ENCODE measurements at places on chromosomes 2 and 18.

GRCh38 chr2:42624047-42624446 is 55.6 kb downstream of the MTA3 start:
- DNase-seq, result no peak

GRCh38 chr18:66752733-66753132 is 148.8 kb upstream of the CDH19 start:
- DNase-seq, result no peak

DNA sequence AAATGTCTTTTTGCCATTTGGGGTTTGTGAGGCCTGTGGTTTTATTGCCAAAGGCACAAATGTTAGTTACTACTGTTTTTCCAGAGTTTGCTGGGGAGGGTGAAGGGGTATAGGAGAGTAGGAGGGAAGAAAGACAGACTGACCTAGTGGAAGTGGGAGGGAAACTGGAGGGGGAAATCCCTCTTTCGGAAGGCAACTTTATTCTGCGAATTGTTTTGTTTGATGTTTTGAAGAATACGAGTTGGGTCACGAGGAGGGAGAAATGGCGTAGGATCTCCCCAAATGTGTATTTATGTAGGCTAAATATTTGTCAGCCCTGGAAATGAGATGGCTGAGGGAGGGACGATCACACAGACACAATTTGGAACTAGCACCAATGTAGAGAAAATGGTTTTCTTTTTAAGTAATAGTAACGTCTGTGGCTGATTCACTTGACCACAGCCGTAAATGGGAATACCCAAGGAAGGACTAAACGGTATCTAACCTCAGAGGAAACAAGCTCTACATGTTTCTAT is 172.3 kb downstream of the ICOS start:
- no peak for DNase-seq

DNA sequence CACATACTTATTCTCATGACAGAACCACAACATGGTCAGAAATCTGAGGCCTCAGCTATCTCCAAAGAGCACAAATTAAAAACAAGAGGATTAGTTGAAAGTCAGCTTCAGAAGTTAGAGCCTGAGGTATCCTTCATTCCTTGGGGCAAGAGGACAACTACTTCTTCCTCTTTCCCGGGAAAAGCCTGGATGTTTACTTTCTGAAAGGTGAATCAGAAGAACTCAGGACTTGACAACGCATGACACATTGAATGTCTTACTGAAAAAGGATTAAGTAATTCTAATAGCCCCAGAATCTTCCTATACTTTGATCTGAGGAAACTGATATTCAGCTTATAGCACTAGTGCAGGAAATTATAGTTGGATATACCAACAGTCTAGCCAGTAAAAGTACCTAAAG is 573.2 kb downstream of the METTL4 start:
- DNase-seq, result no peak

DNA sequence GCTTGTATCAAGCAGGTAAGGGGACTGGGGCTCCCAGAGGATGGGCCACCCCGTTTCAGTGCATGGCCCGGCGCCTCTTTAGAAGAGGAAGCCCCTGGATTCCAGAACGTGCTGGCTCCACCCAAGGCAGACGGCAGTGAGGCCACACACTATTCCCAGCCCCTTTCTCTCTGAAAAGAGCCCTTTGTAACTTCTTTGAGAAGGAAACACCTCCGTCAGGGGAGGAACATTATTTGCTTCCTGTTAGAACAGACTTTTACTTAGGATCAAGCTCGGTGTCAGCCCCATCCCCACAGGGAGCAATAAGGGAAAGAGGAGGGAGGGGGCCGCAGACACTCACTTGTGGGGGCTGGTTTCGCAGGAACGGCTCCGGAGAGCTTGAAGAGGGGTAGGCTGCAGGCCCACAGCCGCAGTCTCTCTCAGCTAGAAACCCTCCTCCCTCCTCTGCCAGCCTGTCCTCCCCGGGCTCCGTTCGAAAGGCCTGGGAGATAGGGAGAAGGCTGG is 49.6 kb upstream of the RMDN2 start:
- DNase-seq, result no peak

GRCh38 chr2:91974401-91975129 is 2896.7 kb upstream of the TEKT4 start:
- DNase-seq, result no peak

GRCh38 chr2:120675460-120676130 is 60.1 kb upstream of the GLI2 start:
- DNase-seq, result peak; percentile 13

GRCh38 chr2:208072250-208072892 is 47.0 kb upstream of the PLEKHM3 start:
- DNase-seq, result peak; percentile 16

- DNase-seq, result no peak
These were observed 118.1 kb downstream of the MSH2 start for GRCh38 chr2:47520825-47521665.
